ENCODE measurements at places on chromosomes 16 and 17.

DNA sequence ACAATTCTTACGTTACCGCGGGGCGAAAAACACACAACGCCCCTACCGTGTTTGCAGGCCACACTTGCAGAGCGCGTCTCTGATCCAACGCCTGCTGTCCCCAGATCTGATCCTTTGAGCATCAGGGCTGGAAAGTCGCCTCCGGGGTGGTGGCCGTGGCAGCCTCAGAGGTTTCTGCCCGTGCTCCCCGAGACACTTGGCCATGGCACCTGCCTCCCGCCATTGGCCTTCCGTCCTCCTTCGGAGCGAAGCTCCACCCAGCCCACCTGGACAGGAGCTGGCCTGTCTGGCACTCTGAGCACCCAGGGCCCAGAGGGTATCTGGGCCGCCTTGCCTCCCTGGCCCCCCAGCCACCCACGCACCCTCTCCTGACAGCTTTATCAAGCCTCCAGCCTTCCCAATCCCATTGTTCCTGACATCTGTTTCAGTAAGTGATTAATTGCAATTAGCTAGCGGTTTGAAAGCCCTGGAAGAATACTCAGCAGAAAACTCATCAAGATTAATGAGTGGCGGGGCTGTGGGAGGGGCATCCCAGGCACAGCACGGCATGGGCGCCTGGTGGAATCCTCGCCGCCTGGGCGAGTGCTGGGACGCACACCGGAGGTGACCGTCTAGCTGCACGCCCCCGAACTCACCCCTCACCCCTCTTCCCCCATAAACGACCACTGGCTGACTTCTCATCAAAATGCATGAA lies 181.5 kb upstream of the GSE1 start:
- DNase-seq: no peak

- no peak for DNase-seq
These were observed 915.0 kb downstream of the CDH11 start for GRCh38 chr16:64206862-64207261.

DNA sequence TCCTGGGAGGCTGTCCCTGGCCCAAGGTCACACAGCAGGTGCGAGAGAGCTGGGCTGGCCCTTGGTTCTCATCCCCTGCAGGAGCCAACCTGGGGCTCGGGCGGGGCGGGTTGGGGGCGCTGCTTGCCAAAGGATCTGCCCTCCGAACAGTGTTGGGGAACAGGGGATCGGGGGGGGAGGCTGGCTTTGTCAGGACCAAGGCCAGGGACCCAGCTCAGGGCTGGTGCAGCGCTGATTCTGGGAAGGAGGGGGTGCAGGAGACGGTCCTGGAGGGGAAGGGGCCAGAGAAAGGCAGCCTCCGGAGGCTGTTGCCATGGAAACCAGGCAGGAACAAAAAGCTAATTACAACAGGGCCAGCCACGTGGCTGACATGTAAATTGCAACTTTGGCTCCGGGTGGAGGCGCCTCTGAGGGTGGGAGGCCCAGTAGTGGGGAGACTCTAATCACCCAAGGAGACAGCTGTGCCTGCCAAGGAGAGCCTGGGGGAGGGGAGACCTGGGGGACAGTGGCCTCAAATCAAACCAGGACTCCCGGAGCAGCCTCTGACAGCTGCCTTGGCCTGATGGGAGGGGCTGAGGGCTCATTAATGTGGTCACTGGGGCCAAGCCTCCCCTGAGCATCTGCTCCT lies 1.3 kb downstream of the TUBB3 start:
- no peak for DNase-seq

DNA sequence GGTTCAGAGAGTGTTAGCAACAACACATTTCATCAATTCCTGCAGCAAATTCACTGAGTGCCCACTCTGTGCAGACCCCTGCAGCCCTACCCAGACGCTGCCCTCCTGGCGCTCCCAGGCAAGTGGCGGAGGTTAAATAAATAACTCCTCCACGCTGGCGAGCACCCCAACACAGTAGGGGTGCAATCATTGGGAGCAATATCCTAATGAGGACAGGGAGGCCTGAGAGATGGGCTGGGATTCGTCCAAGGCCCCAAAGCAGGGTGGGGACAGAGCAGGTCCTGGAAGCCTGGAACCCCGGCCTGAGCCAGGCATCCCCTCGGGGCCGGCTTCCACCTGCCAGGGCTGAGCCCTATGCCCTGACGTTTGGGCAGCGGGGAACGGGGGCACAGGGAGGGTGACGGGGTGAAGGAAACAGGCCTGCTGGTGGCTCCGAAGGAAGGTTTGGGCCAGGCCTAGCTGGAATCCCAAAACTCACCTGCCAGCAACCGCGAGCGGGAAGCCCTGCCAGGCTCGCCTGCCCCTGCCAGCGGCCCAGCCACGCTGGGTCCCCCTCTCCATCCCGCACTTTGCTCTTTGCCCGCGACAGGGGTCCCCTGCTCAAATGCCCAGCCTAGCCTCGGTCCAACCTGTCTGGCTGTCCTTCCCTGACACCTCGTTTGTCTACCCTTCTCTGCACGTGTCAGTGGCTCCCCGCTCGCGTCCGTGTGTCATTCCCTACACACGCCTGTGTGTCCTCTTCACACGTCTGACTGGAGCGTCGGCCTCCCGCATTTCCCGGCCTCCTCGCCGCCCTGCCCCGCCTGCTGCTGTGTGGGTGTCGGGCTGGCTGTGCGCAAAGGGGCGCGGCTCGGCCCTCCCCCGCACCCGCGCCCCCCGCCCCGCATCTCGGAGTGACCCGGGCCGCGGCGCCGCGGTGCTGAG lies 721 bp upstream of the BEAN1 start:
- no peak for DNase-seq

DNA sequence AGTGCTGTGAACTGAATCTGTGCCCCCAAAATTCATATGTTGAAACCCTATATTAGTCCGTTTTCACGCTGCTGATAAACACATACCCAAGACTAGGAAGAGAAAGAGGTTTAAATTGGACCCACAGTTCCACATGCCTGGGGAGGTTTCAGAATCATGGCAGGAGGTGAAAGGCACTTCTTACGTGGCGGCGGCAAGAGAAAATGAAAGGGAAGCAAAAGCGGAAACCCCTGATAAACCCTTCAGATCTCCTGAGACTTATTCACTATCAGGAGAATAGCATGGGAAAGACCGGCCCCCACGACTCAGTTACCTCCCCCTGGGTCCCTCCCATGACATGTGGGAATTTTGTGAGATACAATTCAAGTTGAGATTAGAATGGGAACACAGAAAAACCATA lies 3.7 kb upstream of the SPDYE4 start:
- DNase-seq: no peak

DNA sequence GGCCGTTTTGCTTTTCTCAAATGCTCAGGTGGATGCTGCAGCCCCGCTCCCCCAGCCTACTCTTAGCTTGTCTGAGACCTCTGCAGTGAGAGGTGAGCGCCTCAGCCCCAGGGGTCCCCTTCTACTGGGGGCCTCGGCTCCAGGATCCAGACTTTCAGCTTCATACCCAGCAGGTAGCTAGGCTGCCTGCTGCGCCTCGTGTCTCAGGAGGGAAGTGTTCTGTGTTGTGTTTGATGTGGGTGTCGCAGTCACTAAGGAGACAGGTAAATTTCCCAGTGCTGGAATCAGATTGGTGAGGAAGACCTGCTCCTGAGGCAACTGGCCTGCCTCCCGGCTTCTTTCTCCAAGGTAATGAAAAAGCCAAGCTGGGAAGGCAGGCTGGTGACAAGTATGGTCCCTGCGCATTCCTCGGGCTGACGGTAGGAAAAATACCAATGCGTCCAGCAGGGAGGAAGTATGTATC lies 604.0 kb upstream of the SALL1 start:
- no peak for DNase-seq

GRCh38 chr17:8869114-8869815 lies 1.8 kb upstream of the PIK3R6 start:
- DNase-seq: no peak

DNA sequence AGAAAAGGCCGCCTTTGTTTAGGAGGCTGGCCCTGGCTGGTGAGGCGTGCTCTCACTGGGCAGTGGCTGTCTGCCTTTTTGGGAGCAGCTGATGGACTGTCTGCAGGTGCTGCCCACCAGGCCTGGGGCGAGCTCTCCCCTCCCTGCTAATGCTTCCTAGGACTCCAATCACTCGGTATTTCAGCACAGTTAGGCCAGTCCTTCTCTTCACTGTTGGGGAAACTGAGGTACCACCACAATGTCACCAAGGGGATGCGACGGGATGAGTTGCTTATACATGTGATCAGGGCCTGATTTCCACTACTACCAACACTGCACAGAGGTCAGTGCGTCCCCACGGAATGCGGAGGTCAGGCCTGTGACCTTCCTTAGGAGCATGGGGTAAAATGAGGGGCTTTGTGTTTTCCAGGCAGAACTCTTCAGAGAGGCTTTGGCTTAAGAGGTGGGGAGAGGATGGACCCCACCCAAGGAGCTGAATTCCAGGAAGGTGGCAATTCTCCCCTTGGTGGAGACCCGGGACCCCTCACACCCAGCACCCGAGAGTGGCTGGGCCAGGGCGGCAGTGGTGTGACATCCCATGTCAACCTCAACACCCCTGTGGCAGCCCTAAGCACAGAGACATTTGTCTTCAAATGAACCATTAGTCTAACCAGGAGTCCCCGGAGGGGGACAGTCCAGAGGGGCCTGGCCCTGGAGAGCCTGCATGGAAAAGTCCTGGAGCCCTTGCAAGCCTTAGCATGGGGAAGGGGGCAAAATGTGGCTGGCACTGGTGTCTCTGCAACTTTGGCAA lies 86.4 kb downstream of the N4BP1 start:
- DNase-seq: no peak

DNA sequence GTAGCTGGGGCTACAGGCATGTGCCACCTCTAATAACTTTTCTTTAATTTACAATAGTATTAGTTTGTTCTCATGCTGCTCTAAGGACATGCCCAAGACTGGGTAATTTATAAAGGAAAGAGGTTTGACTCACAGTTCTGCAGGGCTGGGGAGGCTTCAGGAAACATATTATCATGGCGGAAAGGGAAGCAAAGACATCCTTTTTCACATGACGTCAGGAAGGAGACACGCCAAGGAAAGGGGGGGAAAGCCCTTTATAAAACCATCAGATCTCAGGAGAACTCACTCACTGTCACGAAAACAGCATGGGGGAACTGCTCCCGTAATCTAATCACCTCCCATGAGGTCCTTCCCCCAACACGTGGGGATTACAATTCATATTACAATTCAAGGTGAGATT lies 18.3 kb downstream of the IL4R start:
- no peak for DNase-seq

- no peak for DNase-seq
These were observed 85.5 kb upstream of the RPL38 start for GRCh38 chr17:74117999-74118421.

DNA sequence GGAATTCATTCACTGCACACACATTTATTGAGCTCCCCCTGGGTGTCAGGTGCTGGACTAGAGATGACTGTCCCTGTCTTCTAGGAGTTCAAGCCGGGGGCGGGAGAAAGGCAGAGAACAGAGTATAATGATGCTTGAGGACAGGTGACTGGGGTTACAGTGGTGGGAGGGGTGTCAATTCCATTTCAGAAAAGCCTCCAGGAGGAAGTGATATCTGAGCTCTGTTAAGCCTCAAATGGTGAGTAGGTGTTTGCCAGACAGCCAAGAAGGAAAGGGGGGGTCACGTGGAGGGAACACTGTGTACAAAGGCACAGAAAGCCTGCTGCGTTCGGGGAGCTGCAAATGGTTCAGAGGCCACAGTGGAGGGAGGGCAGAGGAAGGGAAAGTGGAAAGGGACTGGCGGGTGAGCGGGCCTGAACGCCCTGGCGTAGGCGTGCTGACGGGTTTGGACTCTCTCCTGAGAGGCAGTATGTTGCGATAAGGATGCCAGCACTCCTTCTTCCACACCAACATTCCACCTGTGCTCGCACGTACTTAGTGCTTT lies 9.7 kb upstream of the NXPH3 start:
- no peak for DNase-seq

- no peak for DNase-seq
These were observed 99.0 kb upstream of the CDH5 start for GRCh38 chr16:66267292-66268014.

DNA sequence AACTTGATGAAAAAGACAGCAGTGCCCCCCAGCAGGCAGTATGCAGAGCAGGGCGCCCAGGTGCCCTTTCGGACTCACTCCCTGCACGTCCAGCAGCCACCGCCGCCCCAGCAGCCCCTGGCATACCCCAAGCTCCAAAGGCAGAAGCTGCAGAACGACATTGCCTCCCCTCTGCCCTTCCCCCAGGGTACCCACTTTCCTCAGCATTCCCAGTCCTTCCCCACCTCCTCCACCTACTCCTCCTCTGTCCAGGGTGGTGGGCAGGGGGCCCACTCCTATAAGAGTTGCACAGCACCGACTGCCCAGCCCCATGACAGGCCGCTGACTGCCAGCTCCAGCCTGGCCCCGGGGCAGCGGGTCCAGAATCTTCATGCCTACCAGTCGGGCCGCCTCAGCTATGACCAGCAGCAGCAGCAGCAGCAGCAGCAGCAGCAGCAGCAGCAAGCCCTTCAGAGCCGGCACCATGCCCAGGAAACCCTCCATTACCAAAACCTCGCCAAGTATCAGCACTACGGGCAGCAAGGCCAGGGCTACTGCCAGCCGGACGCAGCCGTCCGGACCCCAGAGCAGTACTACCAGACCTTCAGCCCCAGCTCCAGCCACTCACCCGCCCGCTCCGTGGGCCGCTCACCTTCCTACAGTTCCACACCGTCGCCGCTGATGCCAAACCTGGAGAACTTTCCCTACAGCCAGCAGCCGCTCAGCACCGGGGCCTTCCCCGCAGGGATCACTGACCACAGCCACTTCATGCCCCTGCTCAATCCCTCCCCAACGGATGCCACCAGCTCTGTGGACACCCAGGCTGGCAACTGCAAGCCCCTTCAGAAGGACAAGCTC lies 43.2 kb downstream of the SREBF1 start:
- DNase-seq: no peak

- no peak for DNase-seq
These were observed 32.3 kb downstream of the GJC1 start for GRCh38 chr17:44797802-44798201.

DNA sequence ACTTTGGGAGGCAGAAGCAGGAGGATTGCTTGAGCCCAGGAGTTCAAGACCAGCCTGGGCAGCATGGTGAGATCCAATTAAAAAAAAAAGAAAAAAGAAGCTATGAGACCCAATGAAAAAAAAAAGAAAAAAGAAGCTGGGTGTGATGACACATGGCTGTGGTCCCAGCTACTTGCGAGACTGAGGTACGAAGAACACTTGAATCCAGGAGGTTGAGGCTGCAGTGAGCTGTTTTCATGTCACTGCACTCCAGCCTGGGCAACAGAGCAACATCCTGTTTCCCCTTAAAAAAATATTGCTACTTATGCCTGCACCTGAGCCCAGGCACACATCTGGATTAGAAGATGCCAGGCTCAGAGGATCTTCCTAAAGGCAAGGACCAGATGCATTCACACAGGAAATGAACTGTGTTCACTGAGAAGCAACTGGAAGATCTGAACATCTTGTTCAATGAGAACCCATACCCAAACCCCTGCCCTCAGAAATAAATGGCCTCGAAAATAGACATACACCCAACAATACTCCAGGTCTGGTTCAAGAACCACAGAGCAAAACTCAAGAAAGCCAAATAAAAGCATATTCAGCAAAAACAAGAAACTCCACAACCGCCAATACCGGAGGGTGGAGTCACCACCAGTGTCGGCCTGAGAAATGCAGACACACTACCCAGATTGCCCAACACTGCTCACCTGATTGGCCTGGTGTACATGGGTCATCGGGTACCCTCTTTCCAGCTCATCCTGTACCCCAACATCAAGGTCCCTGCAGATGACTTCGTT lies 4.4 kb downstream of the RNF135 start:
- DNase-seq: no peak
